Keratinocyte (primary cell): ENCODE measurements at places on chromosomes 2 and 18.
A peak's percentile ranks its signal among the peaks of the same experiment; 100 is the strongest.

DNA sequence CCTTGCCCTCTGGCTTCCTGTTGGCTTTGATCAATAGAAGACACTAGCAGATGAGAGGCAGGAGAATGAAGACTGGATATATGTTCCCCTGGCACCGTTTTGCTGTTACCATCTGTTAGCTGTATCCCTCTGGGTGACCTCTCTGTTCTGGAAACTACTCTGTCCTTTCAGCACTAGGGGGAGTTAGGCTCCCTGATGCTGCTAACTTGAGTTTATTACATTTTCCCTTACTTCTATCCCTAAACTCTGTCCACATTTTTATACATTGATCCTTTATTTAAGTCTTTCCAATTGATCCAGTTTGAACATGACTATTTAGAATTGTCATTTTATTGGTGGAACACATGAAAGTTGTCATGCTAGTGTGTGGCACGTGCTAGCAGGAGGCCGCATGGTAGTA lies 1014.3 kb upstream of the CDH2 start:
- DNase-seq: no peak

DNA sequence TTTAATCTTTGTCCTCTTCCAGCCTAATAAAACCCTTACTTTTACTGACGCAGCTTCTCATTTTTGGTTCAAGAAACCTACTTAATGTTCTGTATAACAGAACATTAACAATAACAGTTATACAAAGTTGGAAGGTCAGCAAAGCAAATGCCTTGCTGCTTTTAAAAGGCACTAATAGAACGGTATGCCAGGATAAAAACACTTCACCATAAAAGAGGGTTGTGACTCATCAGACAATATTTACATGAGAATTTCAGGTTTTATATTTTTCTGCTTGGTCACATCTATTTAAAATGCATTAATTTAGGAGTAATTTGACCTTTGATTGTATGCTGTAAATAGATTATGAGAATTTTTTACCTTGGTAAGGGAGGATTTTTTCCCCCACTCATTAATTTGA lies 3.0 kb downstream of the KLHL41 start:
- no peak for DNase-seq

DNA sequence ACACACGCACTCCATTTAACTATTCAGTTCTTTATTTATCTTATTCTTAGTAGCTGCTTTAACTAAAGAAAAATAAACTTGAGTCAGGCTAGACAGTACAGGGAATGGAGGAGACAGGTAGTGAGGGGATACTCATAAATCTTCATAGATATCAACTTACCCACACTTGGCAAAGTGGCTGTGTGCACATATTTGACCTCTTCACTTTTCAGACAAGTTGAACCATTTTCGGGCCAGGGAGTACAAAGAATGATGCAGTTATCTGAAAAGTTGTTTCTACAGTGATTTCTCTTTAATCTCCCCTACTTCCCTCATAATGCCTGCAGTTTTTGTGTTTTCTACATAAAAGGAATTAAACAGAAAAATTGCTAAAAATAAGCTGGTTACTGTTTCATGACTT lies 307.5 kb downstream of the GULP1 start:
- no peak for DNase-seq

DNA sequence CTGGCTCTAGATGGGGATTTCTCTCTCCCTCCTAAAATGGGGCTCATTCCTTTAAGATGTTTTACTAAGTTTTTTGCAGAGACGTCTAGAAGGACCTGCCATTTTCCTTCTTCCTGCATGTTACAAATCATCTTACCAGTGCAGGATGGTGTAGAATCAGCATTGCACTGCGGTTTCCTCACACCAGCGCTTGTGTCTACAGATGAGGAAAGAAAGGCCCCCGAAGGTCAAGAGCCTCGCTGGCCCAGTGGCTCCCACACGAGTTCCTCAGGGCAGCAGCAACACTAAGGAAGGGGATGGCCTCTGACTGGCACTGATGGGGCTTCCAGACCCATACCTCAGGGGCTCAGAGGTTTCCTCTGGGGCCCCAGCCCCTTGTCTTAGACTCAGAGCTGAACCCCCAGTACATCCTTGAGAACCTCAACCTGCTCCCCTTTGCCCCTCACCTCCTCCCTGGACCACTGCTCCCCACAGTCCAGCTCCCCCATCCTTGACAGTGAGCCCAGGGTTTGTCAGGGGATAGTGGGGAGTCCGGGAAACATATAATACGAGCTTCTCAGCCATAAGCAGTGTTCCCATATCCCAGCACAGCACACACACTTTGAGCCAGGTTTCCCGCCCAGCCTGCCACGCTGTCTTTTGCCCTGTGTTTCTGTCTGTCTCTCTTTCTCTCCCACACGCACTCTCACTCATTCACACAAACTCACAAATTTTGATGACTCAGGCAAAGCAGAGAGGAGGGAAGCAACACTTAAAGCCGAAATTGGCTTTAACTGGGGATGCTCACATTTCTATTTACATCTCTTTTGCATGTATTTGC lies 29.4 kb downstream of the ZFP36L2 start:
- no peak for DNase-seq

DNA sequence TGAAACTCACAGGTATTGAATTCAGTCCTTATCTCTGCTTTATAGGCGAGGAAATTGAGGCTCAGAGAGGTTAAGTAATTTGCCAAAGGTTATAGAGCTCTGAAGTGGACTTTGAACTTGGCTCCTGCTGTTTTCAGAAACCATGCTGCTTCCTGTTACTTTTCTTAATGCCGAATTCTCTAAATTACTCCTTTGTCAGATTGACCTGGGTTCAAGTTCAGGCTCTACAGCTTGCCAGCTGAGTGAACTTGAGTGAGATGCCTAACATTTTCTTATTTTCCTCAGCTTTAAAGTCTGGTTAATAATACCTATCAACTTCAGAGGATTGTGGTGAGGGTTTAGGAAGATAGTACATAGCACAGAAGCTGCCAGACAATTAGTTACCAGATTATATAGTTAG lies 3.4 kb downstream of the ASAP2 start:
- no peak for DNase-seq

- peak; percentile 72 for DNase-seq
Observed at GRCh38 chr2:216777637-216778273, 82.1 kb downstream of the TNP1 start.

GRCh38 chr2:86135653-86136052 lies 29.6 kb downstream of the PTCD3 start:
- DNase-seq: no peak

DNA sequence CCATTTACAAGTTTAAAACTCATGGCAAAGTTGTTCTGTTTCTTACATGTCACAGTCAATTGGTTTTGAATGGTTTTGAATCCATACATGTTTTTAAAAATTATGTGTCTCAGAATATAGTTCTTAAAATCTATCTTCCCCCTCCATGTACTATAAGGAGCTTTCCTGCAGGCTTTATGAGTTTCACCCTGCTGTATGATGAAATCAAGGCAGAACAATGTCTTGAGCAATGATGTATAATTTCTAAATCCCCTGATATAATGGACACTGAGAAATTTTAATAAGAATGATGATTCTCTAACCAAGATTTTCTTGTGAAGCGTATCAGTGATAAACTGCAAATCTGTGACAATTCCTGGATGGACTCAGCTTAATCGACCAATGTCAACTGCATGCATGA lies 10.6 kb upstream of the ZNF516 start:
- DNase-seq: no peak

GRCh38 chr2:149473521-149473920 lies 114.1 kb downstream of the MMADHC start:
- no peak for DNase-seq

DNA sequence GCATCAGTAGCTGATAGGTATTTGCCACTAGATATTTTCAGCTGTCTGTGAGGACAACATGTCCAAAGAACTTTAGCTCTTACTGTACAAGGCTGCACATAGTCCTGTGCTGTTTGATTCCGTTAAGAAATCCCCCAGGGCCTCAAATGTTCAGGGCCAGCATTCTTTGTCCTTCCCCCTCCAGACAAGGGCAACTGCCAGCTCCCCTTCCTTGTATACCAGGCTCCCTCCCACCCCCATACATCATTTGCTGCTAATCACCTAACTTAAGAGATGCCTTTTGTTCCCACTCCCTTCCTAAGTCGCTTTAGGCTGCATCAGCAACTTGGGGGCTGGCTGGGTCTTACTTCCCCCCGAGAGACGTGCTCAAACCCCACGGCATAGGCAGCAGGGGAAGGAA lies 138.7 kb downstream of the CDH20 start:
- no peak for DNase-seq

DNA sequence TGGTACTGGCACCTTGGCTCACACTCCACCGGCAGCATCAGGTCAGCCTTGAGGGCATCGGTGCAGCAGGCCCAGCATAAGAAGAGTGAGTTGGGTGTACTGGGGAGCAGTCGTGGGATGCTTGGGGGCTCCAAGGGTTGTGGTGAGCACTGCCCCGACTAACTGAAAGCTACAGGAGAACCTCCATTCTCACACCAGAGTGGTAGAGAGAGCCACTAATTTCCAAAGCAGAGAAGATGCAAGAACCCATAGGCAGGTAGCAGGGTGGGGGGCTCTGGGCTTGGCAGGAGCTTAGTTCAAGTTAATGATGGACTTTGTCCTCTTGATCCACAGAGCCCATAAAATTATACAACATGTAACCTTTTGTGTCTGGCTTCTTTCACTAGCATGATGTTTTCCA lies 148.0 kb upstream of the SMAD2 start:
- no peak for DNase-seq

DNA sequence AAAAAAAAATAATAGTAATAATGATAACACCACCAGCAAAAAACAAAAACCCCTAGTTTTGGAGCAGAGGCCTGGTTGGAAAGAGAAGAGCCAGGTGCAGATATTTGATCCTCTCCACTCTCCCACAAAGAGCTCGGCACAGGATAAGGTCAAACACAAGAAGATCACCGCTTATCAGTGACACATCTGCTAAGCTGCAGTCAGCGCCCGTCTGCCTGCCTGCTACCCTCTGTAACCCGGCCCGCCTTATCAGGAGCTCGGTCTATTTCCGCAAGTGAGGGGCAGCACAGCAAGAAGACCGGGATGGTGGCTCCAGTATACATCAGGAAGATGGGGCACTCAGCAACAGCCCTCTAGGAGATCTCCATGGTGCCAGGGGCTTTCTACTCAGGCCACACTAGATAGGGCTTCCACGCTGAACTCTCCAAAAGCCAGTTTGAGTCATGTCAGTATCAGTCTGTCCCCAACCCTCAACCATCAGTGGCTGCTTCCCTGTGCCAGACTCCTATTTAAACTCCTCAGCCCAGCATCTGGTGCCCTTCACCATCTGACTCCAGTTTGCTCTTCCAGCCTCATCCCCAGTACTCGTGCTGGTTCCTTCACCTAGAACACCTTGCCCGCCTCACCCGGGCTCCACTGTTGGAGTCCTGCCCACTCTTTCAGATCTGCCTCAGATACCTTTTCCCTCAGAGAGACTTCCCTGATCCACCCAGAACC lies 67.3 kb upstream of the PPP1CB start:
- no peak for DNase-seq

DNA sequence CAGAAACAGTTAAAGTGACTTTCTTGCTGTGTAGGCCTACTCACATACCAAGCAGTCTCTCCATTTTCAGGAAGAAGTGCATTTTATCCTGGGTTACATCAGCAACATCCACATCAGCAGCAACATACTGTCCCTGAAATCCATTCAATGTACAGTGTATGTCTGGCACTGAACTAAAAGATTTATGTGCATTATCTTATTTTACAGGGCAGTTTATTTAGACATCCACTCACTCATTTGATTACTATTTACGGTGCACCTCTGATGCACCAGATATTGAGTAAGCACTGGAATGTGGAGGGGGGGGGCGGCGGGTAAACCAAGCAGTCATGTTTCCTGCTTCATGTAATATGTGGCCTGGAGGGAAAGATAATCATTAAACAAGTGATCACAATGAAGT lies 1128.2 kb downstream of the BCL11A start:
- no peak for DNase-seq

- no peak for DNase-seq
Observed at GRCh38 chr2:27133195-27133875, 1.1 kb downstream of the PREB start.

DNA sequence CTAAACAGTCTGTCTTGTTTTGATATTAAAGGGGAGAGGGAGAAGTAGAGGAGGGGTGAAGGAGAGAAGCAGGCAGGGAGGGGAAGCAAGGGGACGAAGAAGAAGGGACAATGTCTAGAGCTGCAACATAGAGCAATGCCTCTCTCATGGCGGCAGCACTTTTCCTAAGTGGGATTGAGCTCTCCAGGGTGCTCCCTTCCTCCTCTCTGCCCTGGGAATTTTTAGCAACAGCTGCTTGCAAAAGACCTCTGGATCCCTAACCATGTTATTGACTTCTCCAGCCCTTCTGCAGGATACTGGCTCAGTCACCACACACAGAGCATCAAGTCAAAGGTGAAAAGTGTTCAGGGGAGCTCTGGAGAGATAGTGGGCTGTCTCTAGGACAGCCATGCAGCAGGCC lies 734.9 kb downstream of the EPHA4 start:
- no peak for DNase-seq

DNA sequence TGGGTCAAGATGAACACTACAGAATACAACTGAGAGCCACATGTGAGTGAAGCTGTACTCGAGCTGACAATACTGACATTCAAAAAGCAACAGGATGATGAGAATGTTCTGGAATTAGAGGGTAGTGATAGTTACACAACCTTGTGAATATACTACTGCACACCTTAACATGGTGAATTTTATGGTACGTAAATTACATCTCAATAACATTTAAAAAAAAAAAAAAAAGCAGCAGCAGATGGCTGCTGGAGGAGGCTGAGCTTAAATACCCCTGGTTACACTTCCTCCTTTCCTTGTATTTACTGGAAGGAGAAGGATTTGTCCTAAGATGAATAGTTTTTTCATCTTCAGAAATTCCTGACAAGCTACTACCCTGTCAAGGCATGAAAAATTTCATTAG lies 45.5 kb upstream of the CYP1B1 start:
- DNase-seq: no peak

DNA sequence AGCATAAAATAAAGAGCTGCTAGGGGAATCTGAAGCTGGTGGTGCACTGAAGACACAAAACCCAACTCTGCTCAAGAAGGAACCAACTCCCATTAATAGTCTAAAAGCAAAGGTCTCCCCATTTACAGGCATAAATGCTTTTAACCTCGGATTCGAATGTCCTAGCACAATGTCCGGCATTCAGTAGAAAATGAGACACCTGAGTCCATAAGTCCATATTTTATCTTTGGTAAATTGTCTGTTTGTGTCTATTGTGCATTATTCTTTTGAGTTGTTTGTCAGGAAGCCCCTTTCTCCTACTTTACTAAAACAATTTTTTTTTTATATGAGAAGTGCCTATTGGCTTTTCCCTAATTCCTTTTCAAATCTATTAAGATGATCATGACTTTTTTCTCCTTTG lies 179.5 kb upstream of the SMAD7 start:
- no peak for DNase-seq

GRCh38 chr2:157785866-157786662 lies 90.1 kb downstream of the ACVR1 start:
- DNase-seq: peak; percentile 35

- no peak for DNase-seq
Observed at GRCh38 chr2:66601624-66602023, 166.7 kb downstream of the MEIS1 start.
